ENCODE measurements at places on chromosomes 6 and 20.

- no peak for DNase-seq
Measured at GRCh38 chr20:10501402-10501801, 66.3 kb downstream of the SLX4IP start.

DNA sequence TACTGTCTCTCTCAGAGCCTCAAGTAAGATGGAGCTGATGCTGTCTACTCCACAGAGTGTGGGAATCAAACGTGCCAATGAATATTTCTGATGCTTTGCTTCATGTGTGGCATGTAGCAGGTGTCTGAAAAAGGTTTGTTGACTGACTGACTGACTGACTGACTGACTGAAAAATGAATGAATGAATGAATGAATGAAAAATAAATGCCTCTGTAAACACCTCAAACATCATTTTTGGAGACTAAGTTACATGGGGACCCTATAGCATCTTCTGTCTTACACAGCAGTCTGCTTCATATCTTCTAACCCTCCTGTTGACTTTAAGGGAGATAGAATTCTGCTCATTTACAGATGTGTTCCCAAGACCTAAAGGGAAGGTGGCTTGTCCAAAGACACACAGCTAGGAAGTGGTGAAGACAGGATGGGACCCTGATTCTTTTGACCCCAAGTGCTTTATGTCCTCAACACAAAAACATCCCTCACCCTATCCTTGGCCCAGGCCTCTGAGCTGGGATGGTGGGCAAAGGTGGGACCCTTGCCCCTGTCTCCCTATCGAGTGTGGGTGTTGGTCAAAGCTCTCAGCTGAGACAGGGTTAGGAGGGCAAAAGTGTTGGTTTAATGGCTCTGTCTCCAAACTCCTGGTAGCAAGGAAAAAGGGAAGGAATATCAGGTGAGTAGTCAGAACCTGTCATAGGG is 104.4 kb downstream of the TOX2 start:
- DNase-seq, result no peak

GRCh38 chr6:12957321-12958051 is 240.9 kb downstream of the PHACTR1 start:
- peak; percentile 88 for DNase-seq

DNA sequence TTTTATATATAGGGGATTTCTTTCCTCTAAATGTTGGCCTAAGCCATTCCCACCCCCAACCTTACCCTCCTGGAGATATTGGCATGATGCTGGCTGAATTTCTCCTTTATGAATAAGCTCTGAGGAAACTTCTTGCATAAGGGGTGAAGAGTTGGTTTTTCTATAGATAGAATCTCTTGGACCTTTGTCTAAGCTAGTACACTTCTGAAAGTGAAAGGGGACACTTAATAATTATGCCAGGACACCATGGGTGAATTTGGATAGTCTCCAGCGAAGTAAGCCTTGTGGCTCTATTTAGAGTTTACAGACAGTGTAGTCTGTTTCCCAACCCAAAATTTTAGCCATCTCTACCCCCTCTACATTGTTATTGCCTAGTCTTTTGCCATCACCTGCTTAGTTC is 27.1 kb upstream of the FABP7 start:
- no peak for DNase-seq

DNA sequence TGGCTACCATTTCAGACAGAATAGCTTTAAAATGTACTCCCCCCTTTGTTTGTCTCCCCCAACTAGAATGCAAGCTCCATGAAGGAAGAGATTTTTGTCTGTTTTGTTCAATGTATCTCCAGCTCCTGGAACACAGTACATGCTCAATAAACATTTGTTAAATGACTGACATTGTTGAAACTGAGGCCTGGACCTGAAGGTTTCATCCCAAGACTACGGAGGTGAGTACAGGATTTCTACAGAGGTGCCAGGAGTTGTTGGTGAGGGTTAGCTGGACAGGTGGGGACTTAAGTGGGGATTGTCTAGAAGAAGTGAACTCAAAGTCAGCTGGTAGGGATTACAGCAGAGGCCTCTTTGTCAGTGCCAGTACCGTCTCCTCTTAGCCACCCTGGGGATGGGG is 19.4 kb downstream of the VEGFA start:
- no peak for DNase-seq

DNA sequence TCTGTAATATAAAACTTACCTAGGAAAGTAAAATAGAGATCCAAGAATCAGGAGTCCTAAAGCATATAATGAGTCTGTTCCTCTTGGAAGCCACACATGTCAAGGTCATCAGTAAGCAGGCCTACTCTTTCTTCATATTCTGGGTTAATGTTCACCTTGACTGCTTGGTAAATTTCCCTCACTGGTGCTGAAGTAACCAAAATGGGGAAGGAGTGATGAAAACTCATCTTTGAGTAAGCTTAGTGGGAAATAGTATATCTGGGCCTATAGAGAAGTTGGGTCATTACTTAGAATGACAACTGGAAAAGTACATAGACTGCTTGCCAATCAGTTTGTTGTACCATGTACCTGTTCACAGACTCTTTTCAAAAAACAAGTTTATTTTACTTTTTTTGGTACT is 6.6 kb downstream of the TSPYL4 start:
- DNase-seq, result no peak

All from right cardiac atrium (tissue), 5 donors.